Stimulated activated CD4-positive, alpha-beta T cell treated with anti-CD3 and anti-CD28 coated beads, TNF-alpha, amount 100 ng/mL, for 24 hours (primary cell): ENCODE measurements at places on chromosomes 2 and 18.

- DNase-seq, result no peak
These were observed 587.1 kb upstream of the LRRTM4 start for GRCh38 chr2:78109272-78109671.

GRCh38 chr2:150491943-150492342 is 4.5 kb upstream of the RND3 start:
- DNase-seq, result no peak

- DNase-seq, result no peak
These were observed 368.0 kb downstream of the MEIS1 start for GRCh38 chr2:66802877-66803276.

GRCh38 chr2:61210332-61210981 is 48.5 kb downstream of the C2orf74 start:
- no peak for DNase-seq

DNA sequence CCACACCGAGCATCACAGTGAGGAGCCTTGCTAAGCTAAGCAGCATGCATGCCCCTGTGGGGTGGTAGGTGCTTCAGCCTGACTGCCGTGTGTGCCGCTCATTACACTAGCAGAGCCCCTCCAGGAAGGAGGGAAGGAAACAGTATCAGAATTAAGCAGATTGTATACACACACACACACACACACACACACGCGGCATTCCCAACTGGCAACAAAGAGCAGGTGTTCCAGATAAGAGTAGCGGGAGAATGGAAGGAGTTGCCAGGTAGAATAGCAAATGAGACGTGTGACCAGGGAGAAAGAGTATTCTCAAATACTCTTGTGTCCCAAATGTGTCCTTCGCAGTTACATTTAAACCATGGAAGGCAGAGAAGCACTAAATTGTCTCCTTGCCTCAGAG is 47.6 kb upstream of the TTC39C start:
- no peak for DNase-seq

GRCh38 chr18:3273042-3273441 is 11.1 kb downstream of the MYL12B start:
- DNase-seq, result no peak

- DNase-seq, result no peak
These were observed 153.9 kb downstream of the FSIP2 start for GRCh38 chr2:185892484-185892883.

DNA sequence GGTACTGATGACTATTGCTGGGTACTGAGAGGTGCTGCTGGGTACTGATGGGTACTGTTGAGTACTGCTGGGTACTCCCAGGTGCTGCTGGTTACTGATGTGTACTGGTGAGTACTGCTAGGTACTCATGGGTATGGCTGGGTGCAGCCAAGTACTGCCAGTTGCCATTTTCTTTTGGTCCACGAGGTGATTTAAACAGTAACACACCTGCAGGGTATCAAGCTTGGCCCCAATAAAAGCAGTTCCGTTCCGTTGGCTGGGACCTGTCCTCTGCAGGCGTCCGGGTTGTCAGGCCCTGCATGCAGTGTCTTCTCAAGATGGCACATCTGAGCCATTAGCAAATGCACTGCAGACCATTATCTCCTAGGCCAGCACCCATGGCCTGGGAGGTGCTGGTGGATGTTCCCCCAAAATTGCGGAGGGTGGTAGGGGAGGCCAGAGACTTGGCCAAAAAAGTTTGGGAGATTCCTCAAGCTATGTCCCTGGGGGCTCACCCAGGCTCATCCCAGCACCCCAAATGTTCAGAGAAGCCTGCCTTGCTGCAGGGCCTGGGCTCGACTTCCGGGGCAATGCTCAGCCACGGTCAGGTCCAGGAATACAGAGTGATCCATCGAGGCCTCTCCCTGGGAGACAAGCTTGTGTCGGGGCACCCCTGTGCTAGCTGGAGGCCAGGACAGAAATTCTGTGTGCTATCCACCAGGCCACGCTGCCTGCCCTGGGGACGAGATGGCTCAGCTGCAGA is 165.2 kb downstream of the TWIST2 start:
- no peak for DNase-seq

DNA sequence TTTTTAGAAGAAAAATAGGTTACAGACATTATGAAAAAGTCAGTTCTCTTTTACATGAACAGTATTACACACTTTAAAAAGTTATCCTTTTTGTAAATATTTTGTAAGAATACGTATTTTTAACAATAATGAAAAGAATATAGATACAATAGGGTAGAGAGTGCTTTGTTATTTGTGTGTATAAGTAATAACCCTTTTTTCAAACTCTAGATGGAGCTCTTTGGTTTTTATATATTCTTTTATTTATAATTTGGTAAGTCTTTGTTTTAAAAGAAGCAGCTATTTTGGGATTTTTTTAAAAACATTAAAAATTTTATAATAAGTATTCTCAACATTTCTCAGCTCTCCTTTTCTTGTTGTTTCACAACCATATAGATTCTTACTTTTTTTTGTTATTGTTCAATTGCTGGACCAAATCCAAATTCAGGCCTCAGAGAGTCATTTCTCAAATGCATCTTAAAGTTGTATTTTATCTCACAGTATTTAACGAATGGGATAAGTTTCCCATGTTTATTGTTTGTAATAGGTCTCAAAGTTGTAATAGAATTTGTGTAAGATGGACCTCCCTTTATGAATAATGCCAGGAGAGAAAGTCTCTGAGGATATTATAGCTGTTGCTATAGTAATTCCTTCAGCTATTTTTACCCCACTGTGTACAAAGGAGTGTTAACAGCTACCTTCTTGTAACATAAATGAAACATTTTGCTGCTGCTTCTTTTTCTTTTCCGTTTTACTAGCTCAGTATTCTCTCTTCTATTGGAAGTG is 46.4 kb downstream of the ACYP2 start:
- no peak for DNase-seq

GRCh38 chr2:101823347-101823791 is 125.9 kb downstream of the MAP4K4 start:
- DNase-seq, result peak; percentile 33

GRCh38 chr2:43224571-43225092 is 1.8 kb downstream of the ZFP36L2 start:
- no peak for DNase-seq

DNA sequence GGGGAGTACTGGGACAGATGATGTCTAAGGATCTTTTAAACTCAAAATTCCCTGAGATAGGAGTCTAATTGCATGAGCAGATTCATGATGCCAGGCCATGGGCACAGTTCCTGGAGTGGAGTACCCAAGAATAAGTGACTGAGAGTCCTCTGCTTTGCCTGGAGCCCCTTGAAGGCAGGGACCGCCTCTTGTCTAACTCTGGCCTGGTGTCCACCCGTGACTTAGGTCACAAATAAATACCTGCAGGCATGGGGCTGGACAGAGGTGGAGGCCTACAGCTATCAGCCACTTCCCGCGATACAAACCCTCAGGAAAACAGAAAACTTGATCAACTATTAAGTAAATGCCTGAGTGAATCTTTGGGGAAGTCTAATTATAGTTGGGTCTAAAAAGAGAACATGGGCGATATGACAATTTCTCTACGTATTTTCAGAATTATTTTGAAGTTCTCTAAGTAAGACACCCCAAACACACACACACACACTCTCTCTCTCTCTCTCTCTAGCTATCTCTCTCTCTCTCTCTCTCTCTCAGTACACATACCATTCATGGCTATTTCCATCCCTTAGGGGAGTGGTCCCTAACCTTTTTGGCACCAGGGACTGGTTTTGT is 1.8 kb upstream of the WIPF1 start:
- DNase-seq, result no peak

GRCh38 chr18:58965291-58966004 is 100.8 kb downstream of the ZNF532 start:
- DNase-seq, result no peak

DNA sequence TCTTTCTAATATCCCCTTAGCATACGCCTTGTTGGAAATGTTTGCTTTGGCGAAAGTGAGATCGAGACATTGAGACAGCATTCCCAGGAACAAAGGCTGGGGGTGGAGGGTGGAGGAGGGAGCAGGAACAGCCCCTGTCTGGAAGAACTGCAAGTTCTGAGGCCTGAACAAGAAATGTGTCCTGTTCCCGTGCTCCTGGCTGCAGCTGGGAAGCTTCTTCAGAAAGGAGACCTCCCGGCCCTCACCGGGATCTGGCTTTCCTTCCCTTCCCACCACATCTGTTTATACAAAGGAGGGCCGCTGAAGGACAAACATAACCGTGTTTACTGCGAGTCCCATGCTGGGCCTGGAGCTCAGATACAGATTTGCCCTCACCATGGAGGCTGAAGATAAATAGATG is 35.9 kb downstream of the AFF3 start:
- no peak for DNase-seq

DNA sequence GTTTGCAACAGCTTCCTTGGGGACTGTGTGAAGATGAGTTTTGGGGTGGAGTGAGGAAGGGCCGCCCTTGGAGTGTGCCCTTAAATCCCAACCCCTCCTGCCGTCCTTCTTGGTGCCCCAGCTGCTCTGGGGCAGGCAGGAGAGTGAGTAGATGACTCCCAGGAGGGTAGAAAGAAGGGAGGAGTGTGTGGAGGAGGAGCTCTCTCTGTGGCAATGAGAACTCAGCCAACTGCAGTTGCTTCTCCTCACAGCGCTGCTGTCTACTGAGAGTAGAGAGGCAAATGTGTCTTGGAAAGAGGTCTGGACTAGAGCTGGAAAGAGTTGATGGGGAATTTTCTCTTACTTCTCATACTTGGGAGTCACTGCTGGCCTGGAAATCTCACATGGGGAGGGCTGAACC is 21.8 kb upstream of the SIX2 start:
- DNase-seq, result no peak

GRCh38 chr18:40371673-40372072 is 1583.4 kb upstream of the PIK3C3 start:
- no peak for DNase-seq

DNA sequence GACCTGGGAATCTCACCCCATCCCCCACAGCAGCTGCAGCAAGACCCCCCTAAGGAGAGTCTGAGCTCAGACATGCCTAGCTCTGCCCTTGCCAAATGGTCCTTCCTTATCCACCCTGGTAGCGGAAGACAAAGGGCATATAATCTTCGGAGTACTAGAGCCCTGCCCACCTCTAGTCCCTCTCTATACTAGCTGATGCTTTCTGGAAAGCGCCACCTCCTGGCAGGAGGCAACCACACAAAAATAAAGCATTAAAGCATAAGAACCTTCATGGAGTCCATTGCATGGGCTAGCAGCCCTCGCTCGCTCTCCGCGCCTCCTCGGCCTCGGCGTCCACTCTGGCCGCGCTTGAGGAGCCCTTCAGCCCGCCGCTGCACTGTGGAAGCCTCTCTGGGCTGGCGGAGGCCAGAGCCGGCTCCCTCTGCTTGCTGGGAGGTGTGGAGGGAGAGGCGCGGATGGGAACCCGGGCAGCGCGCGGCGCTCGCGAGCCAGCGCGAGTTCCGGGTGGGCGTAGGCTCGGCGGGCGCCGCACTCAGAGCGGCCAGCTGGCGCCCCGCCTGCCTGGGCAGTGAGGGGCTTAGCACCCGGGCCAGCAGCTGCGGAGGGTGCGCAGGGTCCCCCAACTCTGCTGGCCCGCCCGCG is 941.2 kb downstream of the SUCLG1 start:
- DNase-seq, result no peak

GRCh38 chr2:63993871-63994270 is 25.4 kb downstream of the VPS54 start:
- no peak for DNase-seq

DNA sequence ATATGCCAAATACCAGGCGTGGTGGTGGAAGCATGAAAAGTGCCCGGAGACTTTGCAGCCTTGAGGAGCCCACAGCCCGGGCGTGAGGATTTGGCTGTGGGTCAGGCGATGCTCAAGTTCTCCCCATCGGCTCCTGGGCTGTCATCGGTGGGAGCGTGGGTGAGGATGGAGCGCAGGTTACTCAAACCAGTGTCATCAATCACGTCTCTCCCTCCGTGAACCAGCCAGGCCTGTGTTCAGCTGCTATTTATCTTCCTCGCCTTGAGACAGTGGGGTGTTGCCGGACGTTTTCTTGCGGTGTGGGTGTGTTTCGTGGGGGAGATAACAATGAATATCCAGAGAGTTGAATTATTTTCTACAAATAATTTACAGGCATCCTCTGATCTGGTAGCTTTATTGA is 317.6 kb downstream of the EIPR1 start:
- DNase-seq, result no peak

GRCh38 chr18:73614812-73615211 is 532.8 kb downstream of the FBXO15 start:
- DNase-seq, result no peak

DNA sequence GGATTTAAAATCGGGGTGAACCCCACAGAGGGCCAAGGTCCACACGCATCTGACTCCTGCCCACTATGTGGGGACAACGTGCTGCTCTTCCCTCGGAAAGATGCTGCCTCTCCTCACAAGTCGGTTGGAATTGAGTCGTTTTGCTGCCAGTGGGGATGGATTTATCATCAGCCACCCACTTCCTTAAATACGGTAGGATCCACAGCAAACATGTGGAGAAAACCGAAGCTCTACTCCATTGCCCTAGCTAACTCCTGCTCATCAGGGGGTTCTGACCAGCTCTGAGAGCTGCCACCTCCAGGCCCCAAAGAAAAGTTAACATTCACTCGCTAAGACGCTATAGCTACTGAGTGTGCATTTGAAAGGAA is 80.9 kb downstream of the CHRNA1 start:
- no peak for DNase-seq

DNA sequence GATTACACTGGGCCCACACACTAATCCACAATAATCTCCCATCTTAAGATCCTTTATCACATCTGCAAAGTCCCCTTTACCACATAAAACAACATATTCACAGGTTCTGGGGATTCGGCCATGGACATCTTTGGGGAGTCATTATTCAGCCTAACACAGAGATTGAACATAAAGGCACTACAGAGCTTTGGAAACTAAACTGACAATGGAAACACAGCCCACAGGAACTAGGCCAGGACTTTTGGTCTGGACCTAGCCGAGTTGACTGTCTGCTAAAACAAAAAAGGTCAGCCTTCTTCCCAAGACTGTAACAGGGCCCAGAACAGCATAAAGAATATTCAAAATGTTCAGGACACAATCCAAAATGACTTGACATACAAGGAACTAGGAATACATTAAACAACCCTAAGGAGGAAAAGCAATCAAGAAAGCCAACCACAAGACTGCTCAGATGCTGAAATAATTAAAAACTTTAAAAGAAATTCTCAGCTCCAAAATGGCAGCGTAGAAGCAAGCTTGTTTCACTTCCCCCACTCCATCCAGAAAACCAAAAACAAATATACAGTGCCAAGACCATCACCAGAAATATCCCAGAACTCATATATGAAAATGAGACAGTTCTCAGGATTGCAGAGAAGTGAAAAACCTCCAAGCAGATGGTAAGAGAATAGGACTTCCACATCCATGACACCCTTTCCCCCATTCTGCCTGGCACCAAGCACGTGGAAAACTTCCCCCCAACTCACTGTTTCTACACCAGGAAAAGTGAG is 207.8 kb downstream of the ATAD2B start:
- no peak for DNase-seq

DNA sequence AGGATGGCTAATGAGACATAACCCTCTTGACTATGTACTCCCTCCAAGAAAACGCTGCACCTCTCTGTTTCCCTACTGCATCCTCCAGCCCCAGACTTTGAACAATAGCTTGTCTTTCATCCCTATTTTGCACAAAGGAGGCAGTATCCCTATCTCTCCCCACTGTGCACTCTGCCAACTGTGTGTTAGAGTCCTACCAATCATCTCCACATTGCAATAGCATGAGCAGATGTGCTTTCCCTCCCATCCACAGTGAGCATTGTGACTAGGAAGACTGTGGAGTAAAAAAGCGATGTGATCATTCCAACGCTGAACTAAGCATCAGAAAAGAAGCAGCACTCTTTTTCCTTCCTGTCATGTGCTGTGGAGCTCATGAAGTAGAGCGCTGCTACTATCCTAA is 206.3 kb upstream of the GULP1 start:
- no peak for DNase-seq
